ENCODE measurements at places on chromosomes 2 and 18.
A peak's percentile ranks its signal among the peaks of the same experiment; 100 is the strongest.

- DNase-seq = no peak
- peaks cover 9% of the 10 kb centered on the region for H3K27me3 ChIP-seq
- H3K4me3 ChIP-seq = peak overlapping the region; percentile 81
- H3K36me3 ChIP-seq = peaks cover 9% of the 10 kb centered on the region
- peaks cover 17% of the 10 kb centered on the region for H3K4me1 ChIP-seq
- H3K27ac ChIP-seq = no peak overlapping the region
Observed at GRCh38 chr2:219508971-219509779, 5.1 kb upstream of the ASIC4 start.

DNA sequence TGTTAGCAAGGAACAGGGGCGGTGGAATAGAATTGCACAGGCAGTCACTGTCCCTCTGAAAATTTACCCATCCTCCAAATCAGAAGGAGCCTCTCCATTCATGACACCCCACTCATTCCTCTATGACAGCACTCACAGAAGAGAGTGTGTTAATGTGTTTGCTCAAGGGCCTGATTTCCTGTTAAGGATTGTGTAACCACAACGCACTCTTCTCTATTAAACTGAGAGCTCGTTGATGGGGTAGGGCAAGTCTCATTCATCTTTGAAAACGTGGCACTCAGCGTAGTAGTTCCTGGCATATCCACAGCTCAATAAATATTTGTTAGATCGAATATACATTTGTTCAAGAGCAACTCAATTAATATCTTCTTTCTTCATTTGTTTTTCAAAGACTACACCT lies 106.4 kb downstream of the VAPA start:
- no peak overlapping the region for H3K27ac ChIP-seq
- H3K4me3 ChIP-seq = no peak overlapping the region
- no peaks in the 10 kb centered on the region for H3K27me3 ChIP-seq
- DNase-seq = no peak

GRCh38 chr2:173666171-173666888 lies 298.8 kb downstream of the SP3 start:
- H3K4me3 ChIP-seq = no peak overlapping the region
- no peaks in the 10 kb centered on the region for H3K4me1 ChIP-seq
- DNase-seq = no peak
- no peak overlapping the region for H3K27ac ChIP-seq
- H3K27me3 ChIP-seq = no peaks in the 10 kb centered on the region

- no peak overlapping the region for H3K27ac ChIP-seq
- no peaks in the 10 kb centered on the region for H3K27me3 ChIP-seq
- H3K4me1 ChIP-seq = no peaks in the 10 kb centered on the region
- no peak overlapping the region for H3K4me3 ChIP-seq
- no peak for DNase-seq
- no peaks in the 10 kb centered on the region for H3K36me3 ChIP-seq
Observed at GRCh38 chr2:78589871-78590270, 435.6 kb upstream of the REG3G start.

DNA sequence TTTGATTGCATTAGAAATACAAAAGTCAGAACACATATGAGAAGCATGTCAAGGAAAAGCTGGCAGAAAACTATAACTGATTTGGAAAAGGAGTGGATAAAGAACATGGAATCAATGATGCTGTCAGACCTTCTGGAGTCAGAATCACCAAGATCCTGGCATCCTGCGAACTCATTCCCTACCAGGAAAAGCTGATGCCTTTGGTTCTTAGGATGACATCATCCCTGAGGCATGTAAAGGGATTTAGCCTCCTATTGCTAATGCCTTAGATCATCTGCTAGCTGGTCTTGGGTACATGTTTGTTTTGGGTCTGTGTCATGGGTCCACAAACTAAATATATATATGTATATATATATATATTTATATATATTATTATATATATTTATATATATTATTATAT lies 680.7 kb downstream of the EPHA4 start:
- H3K36me3 ChIP-seq = no peaks in the 10 kb centered on the region
- H3K4me1 ChIP-seq = no peaks in the 10 kb centered on the region
- no peaks in the 10 kb centered on the region for H3K27me3 ChIP-seq
- H3K4me3 ChIP-seq = no peak overlapping the region
- DNase-seq = no peak
